Fibroblast of skin of abdomen (primary cell): ENCODE measurements at places on chromosomes 6 and 20.
A peak's percentile ranks its signal among the peaks of the same experiment; 100 is the strongest.

- no peak for DNase-seq
These were observed 70.4 kb downstream of the FYN start for GRCh38 chr6:111802720-111803330.

DNA sequence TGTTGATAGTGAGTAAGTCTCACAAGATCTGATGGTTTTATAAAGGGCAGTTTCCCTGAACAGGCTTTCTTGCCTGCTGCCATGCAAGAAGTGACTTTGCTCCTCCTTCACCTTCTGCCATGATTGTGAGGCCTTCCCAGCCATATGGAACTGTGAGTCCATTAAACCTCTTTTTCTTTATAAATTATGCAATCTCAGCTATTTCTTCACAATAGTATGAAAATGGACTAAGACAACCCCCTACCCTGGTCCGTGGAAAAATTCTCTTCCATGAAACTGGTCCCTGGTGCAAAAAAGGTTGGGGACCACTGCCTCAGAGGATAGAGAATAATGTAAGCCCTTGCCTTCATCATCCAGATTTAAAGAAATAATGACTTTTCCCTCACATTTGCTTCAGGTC lies 861.3 kb downstream of the QKI start:
- no peak for DNase-seq

DNA sequence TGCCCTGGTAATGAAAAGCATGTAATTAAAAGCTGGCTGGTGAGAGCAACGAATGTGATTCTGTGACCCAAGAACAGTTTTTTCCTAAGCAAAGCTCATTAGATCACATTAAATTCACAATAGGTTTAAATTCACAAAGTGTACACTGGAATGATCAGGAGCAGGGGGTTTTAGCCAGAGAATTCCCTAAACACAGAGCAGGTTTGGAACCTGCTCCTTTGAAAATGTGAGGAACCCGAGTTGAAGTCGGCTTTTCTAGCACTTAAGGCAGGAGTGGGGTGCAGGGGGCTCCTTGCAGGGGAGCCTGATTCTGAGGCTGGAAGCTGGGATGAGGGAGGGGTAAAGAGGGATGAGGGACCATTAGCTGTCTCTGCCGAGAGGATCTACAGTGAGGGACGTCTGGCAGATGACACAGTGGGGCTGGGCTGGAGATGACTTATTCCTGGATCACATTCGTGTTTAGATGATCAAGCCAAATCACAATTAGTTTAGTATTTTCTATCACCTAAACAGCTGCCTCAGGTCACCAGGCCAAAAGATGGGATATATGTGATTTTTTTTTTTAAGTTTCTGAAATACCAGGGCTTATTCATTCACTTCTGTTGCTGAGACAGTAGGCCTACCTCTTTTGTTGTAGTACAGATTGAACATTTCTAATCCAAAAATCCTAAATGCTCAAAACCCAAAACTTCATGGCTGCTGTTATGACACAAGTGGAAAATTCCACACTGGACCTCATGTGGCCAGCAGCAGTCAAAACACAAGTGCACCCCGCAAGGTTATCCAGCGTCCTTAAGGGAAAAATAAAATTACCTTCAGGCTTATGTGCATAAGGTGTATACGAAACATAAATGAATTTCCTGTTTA lies 93.1 kb upstream of the HIVEP1 start:
- no peak for DNase-seq

DNA sequence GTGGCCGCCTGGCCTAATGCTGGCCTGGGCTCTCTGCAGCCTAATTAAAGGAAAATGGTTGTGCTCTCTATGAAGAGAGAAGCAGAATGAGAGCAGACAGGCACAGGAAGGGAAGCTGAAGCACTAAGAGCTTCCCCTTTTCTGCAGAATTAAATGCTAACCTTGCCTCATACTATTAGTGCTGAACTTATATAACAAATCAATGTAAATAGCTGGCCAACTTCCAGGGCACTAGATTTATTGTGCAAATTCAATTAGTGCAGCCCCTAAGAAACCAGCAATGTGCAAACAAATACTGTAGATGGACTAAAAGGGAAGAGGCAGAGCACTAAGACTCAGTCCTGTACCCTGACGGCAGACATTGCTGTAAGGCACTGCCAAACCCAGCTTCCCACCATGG lies 36.1 kb upstream of the INSM1 start:
- no peak for DNase-seq

GRCh38 chr20:54048481-54048880 lies 21.9 kb downstream of the BCAS1 start:
- peak; percentile 31 for DNase-seq

DNA sequence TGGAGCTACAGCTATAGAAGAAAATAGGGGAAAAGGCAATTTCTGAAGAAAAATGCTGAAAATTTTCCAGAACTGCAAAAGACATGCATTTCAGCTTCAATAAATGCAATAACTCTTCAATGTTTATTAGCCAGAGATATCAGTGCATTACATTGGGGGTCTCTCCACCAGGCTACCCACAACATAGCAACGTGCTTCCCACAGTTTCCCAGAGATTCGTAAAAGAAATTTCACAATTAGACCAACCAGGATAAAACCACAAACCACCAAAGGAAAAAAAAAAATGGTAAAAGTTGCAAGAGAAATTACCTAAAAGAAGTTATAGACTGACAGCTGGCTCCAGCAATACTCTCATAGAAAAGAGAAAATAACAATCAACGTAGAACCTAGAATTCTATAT lies 16.0 kb downstream of the LY86 start:
- no peak for DNase-seq

GRCh38 chr6:10177704-10178103 lies 237.2 kb downstream of the TFAP2A start:
- no peak for DNase-seq

DNA sequence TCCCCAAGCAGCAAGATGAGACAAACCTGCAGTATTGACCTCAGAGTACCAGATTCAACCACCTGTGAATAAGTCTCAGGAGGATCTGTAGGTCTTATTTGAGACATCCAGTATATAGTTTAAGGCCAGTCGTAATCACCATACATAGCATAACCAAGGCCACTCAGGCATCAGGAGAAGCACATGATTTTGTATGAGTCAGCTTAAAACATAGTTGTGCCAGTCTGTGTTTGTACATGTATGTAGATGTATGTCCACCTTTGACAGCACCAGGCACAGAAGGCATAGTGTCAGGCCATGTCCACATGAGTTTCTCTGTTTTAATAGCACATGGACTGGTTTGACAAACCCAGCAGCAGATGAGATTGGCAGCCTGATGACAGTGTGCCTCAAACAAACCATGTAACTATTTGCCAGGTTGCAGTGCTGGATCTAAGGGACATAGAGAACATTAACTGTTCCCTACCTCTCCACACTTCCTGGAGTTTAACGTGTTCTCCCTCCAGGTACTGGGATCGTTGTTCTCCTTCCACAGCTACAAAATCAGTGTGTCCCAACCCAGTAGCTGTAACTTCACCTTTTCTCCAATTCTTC lies 8.6 kb upstream of the ASIP start:
- DNase-seq = no peak
